ENCODE measurements at places on chromosomes 3 and 15.

GRCh38 chr3:72340476-72341379 is 507.5 kb downstream of the SHQ1 start:
- DNase-seq = no peak

GRCh38 chr3:7285505-7285904 is 424.6 kb downstream of the GRM7 start:
- DNase-seq = no peak

GRCh38 chr3:60056404-60056803 is 1006.6 kb upstream of the CFAP20DC start:
- DNase-seq = no peak

GRCh38 chr15:57390583-57390982 is 14.3 kb downstream of the CGNL1 start:
- no peak for DNase-seq

DNA sequence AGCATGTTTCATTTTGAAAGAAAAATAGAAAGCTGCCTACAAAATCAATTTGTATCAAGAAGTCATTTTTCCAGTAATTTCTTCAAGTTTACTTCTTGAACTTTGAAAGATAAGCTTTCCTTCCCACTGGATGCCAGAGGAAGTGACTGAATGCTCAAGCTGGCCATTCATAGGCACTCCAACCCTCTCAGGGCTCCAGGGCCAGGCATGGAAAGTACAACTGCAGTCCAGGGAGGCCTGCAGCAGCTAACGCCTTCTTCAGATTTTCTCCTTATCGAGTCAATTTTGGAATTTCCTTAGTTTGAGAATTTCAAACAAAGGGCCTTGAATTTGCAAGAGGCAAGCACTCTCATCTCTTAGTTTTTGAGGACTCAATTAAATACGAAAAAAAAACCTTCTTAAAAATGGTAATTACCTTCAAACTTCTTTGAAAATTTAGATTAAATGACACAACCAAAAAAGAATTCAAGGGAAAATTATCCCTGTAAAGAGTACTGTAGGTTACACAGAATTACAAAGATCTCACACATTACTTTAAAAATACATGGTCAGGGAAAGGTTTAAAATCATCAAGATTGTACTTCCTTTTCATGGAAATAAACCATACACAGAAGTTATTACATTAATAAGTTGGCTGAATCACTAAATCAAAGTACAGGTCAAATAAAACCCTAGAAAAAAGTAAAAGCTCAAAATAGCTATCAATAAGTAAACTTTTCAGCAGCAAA is 2.5 kb downstream of the UBP1 start:
- DNase-seq = no peak

DNA sequence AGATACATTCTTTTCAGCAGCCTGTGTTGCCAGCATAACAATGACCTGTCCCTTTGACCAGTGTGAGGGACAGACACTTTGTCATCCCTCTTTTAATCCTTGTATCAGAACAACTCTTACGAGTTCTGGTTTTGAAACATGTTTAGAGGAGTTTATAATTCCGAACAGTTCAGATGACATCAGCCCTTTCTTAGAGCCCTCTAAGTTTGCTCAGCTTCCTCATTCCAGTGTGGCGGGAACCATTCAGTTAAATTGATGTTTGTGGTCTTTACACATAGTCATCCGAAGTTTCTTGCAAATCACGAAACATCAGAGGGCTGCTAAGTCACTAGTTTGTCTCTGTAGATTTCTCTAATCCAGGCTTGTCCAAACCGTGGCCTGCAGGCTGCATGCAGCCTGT is 102.5 kb downstream of the AKAP13 start:
- DNase-seq = no peak

GRCh38 chr15:34768530-34768929 is 13.7 kb upstream of the GJD2 start:
- no peak for DNase-seq

GRCh38 chr3:47601281-47601680 is 22.6 kb upstream of the CSPG5 start:
- no peak for DNase-seq

GRCh38 chr15:29400701-29401100 is 131.1 kb upstream of the NSMCE3 start:
- no peak for DNase-seq

GRCh38 chr3:32180141-32180784 is 58.2 kb upstream of the CMTM8 start:
- DNase-seq = no peak

- DNase-seq = no peak
Observed at GRCh38 chr15:79689030-79689429, 207.8 kb downstream of the MTHFS start.

DNA sequence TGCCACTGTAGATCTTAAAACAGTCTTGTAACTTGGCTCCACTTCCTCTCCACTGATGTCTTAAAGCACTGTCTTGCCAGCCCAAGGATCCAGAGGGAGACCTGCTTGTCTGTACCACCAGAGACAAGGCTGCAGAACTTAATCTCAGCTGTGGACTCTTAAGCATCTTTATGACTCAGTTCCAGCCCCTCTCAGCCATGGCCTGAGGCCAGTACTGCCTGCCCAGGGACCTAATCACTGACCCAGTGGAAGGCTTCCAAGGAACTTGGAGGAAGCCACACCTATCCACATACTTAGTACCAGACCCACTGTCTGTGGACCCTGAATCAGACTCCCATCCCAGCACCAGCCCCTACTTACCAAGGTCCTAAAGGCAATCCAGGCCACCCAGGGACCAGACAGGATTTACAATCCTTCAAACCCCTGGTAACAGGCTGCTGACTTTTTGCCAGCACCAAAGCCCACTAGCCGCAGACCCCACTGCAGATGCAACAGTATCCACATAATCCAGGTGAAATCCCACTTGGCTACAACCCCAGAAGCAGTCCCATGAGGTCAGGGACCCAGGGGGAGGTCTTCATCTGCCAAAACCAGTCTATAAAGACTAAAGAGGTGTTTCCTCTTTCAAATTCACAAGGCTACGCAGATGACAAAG is 41.9 kb upstream of the PRR20G start:
- no peak for DNase-seq

DNA sequence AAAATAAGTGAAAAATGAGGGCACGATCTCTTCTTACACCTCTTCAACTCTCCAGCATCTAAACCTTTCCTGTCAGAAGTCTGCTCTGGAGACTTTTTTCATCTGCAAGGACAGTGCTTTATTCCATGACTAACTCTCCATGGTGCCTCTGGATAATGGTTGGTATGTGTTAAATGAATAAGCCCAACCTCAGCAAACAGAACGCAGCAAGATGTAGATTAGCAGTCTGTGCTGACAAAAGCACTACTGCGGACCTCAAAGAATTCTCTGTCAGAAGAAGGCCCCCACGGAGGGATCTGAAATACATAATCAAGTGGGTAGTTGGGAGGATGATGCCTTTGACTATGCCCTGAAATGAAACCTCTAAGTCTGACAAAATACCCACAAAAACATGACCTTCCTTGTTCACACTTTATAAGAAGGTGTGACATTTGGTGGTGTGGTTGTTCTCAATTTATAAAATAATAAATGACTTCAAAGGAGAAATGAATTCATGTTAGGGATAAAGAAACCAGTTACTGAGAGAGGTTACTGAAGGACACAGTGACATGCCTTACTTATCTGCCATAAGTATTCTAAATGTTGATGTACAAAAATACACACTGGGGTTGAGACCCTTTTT is 43.2 kb upstream of the ADCY5 start:
- DNase-seq = no peak

DNA sequence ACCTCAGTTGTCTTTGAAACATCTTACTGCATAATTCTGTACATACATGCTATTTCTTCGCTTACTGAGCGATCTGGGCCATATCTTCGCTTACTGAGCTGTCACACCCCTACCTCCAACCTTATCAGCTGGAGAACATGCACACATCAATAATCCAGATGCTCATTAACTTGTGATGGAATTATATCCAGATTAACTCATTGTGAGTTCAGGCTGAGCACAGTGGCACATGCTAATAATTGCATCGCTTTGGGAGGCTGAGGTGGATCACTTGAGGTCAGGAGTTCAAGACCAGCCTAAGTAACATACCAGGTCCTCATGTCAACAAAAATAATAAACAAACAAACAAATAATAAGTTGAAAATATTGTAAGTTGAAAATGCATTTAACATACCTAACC is 19.3 kb upstream of the ANXA2 start:
- no peak for DNase-seq

- no peak for DNase-seq
Observed at GRCh38 chr15:51499379-51499976, 123.1 kb downstream of the DMXL2 start.

GRCh38 chr3:143306407-143306806 is 186.8 kb downstream of the CHST2 start:
- no peak for DNase-seq

- DNase-seq = no peak
Observed at GRCh38 chr3:64358853-64359252, 133.6 kb upstream of the PRICKLE2 start.

- DNase-seq = no peak
Observed at GRCh38 chr15:27990521-27991515, 108.3 kb downstream of the OCA2 start.

GRCh38 chr15:99209326-99209725 is 40.1 kb downstream of the TTC23 start:
- DNase-seq = no peak

DNA sequence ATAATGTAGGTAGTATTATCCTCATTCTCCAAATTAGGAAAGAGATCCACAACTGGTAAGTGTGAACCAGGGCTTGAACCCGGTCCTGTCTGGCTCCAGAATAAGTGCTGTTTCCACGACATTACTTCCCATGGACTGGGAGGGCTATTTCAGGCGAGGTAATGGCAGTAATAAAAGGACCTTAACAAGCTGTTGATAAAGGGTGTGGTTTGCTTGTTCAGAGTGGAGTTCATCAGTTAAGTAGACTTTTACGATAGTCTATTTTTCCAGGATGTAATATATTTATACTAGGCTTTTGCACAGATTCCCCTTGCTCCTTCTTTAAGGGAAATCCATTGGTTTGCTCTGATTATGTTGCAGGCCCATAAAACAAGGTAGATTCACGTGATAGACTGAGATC is 88.4 kb upstream of the TNFAIP8L3 start:
- DNase-seq = no peak

DNA sequence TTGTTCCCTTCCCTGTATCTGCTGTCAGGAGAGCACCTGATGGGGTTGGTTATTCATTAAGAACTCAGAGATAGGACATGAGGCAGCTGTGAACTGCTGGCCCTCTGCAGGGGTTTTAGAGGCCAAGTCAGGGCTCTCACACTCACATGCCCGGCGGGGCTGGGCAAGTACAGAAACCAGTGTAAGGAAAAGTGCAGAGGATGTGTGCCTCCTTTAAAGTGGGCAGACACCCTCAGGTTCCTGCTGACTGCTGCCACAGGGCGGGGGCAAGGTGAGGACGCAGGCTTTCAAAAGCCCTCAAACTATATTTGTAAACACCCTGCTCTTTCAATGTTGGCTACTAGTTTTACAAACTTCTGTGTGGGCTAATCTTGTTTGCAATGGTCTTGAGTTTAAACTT is 22.4 kb downstream of the CXCR6 start:
- no peak for DNase-seq

DNA sequence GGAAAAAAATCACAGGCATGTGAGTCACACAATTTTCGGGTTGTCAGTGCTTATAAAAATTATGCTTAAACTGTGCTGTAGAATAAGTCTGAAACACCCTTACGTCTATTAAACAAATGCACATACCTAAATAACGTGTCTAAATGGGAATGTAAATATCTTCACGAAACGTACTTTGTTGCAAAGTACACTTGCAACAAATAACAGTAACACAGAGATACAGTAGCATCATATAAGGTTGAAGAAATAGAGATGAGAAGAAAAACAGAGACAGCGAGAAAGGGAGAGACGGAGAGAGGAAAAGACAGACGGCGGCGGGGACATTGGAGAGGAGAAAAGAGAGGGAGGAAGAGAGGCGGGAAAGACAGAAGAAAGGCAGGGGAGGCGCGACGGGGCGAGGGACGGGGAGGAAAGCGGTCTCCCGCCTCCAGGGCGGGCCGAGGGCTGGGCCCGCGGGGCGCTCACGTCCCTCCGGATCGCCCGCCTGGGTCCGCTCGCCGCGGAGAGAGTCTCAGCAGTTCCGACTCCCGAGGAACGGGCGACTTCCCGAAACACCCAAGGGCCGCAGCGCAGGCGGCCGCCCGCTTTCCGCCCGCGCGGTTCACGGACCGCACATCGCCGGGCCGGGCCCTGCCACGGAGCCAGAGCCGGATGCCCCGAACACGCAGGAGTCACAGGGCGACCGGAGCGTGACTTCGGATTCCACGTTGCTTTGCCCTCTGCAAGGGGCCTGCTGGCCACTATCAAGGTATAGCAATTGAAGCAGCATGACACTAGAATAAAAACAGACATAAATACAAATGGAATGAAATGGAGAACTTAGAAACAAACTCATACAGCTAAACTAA is 153.4 kb downstream of the LMLN start:
- DNase-seq = no peak

- no peak for DNase-seq
Observed at GRCh38 chr3:124201786-124202185, 209.9 kb upstream of the ROPN1 start.

DNA sequence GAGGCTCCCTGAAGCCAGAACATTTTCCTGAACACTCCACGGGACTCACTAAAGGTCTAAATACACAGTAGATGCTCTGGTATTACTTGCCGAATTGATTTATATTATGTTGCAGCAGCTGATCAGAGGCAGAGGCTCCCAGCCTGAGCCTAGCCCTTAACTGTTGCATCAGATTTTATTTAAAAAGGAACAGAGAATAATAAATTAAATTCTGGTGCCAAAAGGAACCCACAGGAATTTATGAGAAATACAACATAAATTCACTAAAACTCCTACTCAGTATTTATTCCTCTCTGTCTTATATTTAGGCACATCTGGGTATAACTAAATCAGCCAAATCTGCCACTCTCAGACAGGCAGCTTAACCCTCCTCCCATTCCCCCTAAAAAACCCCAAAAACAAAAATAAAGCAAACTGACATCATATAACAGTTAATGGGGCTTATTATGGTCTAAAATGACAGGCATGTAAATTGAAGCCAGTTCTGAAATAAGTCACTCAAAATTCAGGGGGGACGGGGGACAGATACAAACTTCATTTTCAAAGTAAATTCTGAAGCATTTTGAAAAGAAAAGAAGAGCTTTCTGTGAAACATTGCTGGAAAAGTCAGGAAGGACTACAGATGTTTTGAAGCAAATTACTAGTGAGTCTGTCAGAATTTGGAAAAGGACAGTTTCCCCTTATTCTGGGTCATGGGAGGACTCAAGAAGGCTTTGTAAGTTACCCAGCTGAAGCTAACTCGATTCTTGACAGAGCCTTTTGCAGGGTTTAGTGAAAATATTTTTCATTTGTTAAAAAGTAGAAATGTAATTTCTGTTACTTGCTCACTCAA is 53.8 kb upstream of the CORO2B start:
- DNase-seq = no peak

GRCh38 chr15:88220443-88221335 is 35.9 kb downstream of the NTRK3 start:
- no peak for DNase-seq

All from spinal cord (tissue), 10 donors.